NCI-H1930 (cell line): ENCODE measurements at places on chromosomes 1 and 21.

- no peak for DNase-seq
These were observed 21.0 kb downstream of the RCC1 start for GRCh38 chr1:28526886-28527285.

- no peak for DNase-seq
These were observed 92.1 kb upstream of the SLC44A3 start for GRCh38 chr1:94727846-94728715.

- DNase-seq = no peak
These were observed 170.1 kb downstream of the TRIM33 start for GRCh38 chr1:114340892-114341291.

DNA sequence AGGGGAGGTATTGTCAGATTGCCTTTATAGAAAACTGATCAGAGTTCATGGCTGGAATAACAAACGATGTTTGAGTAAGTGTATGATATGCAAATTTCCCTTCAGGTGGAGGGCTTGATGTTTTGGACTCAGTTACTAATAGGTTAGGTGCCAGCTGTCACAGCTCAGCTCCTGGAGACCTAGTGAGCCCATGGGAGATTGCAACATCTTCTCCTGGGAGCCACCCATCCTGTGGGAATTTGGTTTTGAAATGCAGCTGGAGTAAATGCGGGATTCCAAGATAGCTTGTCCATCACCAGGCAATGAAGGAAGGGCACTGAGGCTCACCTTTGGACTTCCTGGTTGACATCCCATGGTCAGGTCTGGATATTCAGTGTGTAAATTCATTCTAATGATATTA is 211.4 kb upstream of the NRIP1 start:
- no peak for DNase-seq

GRCh38 chr1:109786531-109787021 is 22.9 kb upstream of the EPS8L3 start:
- no peak for DNase-seq
